ENCODE measurements at places on chromosomes 1 and 21. TPM values are rescaled to one million over a fixed set of nuclear protein-coding genes. Genes with fewer than 3 reads are reported as not detected.
A peak's percentile ranks its signal among the peaks of the same experiment; 100 is the strongest.

GPR161 gene
- 11.3 TPM for total RNA-seq

PLA2G2A gene
- not detected for total RNA-seq

DNA sequence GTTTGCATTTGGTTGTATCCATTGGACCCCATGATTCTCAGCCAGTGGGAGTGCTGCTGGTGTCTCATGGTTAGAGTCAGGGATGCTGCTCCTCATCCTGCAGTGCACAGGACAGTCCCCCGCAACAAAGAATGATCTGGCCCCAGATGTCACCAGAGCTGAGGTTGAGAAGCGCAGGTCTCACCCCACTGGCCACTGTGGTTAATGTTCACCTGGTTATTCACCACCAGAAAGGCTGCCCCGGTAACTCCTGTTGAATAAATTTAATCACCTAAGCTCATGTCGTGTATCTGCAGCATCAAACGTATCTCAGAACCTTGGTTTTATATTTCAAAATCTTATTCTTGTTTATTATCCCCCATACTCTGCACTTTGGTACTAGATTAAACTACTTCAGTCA is 75.8 kb downstream of the ATP5PO start:
- DNase-seq, result no peak

- no peak for DNase-seq
These were observed 468.8 kb downstream of the USP25 start for GRCh38 chr21:16198546-16198945.

- peak; percentile 29 for DNase-seq
These were observed 673 bp downstream of the CD46 start for GRCh38 chr1:207752456-207752998.

- no peak for DNase-seq
These were observed 480.4 kb upstream of the ZRANB2 start for GRCh38 chr1:71561206-71561605.

GRCh38 chr1:85579622-85580021 is 939 bp upstream of the CCN1 start:
- DNase-seq, result peak; percentile 57

TP73 gene
- total RNA-seq, result not detected

- DNase-seq, result no peak
These were observed 98.9 kb upstream of the SLC44A3 start for GRCh38 chr1:94721240-94721639.

DNA sequence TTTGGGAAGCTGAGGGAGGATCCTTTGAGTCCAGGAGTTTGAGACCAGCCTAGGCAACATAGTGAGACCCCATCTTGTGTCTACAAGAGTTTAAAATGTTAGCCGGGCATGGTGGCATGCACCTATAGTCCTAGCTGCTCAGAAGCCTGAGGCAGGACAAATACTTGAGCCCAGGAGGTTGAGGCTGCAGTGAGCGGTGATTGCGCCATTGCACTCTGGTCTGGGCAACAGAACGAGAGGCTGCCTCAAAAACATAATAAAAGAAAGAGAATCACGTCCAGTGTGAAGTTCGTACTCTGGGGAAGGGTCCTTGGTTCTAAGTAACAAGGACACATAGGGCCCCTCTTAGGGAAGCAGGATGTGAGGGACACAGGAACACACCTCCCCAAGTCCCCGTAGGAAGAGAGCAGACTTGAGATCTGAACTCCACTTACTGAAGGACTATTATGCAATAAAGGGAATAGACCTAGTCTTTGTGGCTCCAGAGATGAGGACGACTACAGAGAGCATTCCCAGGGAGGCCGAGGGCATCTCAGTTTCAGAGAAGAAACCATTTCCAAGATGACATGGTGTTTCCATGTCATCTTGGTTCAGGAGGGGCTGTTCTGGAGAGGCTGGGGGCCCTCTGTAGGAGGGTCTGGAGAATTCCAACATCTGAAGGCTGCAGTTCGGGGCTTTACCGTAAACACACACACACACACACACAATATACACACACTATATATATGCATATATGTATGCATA is 10.8 kb upstream of the ENO1 start:
- no peak for DNase-seq

DNA sequence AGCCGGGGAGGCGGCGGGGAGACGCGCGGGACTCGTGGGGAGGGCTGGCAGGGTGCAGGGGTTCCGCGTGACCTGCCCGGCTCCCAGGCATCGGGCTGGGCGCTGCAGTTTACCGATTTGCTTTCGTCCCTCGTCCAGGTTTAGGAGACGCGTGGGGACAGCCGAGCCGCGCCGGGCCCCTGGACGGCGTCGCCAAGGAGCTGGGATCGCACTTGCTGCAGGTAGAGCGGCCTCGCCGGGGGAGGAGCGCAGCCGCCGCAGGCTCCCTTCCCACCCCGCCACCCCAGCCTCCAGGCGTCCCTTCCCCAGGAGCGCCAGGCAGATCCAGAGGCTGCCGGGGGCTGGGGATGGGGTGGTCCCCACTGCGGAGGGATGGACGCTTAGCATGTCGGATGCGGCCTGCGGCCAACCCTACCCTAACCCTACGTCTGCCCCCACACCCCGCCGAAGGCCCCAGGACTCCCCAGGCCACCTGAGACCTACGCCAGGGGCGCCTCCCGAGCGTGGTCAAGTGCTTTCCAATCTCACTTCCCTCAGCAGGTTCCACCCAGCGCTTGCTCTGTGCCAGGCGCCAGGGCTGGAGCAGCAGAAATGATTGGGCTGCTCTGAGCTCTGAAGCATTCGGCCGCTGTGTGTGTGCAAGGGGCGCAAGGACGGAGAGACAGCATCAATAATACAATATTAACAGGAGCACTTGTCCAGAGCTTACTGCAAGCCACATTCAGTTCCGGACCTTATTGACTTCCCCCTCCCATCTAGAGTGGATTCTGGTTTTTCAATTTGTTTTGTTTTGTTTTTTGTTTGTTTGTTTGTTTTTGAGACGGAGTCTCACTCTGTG is 10.3 kb downstream of the SIM2 start:
- no peak for DNase-seq

DNA sequence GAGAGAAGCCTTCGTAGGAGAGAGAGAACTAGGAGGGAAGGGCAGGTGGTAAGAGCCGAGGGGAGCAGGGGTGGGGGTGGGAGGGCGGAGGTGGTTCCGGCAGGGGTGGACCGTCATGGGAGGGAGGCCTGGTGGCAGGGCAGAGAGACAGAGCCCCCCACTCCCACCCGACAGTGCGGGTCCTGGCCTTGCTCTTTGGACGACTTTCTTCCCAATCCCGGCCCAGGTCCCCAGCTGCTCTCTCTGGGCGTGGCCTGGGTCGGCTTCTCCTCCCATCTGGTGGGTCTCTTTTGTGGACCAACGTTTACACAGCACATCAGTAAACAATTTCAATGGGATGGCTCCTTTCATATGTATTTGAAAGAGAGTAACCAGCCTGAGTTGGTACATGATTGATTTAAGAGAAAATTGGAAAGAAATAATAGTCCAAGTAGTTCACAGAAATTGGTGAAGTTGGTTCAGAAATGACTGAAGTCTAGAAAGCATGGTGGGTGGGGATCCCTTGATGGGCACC is 56.9 kb downstream of the LDLRAD2 start:
- DNase-seq, result no peak

DNA sequence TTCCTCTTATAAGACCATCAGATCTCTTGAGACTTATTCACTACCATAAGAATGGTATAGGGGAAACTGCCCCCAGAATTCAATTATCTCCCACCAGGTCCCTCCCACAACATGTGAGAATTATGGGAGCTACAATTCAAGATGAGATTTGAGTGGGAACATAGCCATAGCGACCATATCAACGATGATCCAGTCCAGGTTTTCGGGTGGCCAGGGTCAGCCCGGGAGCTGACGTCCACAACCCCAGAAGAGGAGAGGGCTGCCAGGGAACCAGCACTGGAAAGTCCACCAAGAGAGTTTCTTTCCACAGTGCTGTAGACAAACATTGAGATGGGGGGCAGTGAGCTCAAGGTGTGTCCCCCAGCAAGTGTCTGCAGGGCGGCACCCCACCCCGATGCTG is 88.4 kb downstream of the VWA5B1 start:
- DNase-seq, result no peak

KRTAP21-3 gene
- not detected for total RNA-seq

DNA sequence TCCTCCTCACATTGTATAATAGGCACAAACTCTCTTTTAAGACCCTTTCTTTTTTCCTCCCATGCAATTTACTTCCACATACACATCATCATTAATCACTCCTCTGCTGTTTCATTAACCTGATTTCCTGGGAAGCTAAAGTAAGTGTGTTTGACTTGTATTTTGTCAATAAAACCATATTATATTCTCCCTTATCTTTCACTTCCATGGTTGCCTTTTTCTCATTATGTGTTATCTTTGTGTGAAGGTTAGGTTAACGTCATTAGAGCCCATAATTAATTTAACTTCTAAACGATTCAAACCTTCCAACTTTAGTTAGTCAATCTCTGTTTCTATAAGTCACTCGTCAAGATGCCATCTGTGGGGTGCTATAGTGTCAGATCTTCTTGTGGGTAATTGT is 313.0 kb downstream of the PAPPA2 start:
- no peak for DNase-seq

DNA sequence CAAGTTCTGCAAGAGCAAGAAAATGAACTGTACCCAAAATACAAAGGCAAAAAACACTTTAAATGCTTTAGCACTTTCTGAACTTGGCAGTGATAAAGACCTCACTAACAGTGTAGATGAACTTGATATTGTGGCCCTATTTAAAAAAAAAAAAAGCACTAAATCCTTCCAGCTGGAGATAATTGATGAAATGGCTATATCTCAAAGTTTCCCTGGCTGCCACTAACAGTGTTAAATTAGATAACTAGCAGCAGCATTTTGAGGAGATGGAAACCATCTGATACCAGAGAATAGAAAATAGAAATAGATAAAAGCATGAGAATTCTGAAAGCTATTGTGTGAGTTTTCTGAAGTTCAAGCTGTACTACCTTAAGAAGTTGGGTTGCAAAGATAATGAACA is 317.2 kb downstream of the RWDD3 start:
- no peak for DNase-seq

DNA sequence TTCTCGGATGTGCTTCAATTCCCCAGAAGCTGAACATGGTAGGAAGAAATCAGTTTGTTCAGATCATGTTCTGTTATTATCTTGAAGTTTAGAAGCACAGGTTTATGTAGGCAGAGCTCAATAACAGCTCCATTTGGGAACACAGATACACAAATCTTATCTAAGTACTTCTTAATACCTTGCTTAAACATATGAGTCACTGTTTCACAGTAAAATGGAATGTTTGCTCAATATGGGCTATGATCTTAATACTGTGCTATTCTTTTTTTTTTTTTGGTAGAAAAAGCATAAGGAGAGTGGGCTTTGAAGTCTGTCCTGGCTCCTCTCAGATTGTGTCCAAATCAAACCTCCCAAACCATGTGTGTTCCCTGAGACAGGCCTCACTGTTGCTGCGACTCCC is 13.4 kb downstream of the PROK1 start:
- peak; percentile 94 for DNase-seq

DNA sequence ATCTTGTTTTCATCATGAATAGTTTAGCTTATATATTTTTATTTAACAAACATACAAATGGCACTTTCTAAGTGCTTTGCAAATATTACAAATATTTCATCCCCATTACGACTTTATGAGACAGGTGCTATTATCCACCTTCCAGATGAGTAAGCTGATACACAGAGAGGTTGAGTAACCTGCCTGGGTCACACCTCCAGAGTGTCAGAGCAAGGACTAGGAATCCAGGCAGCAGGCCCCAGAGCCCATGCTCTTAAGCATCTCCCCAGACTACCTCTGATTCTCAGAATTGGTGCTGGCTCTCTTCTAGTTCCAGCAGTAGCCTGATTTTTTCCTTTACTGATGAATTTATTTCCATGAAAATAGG is 40.0 kb downstream of the EPHB2 start:
- no peak for DNase-seq

DNA sequence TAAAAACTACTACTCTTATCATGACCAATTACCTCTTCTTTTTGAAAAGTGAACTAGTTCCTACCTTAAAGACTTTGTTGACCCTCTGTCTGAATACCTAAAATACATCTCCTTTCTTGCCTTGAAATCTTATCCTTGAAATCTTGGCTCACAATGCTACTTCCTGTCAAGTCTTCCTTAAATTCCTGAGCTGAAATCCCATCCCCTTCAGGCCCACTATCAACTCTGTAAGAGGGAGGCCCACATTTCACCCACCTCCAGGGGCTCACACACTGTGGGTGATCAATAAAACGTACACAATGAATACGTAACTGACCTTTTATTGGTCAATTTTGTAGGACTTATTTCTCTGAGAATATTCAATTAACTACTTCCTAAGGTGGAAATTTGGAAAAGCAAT is 88.0 kb downstream of the APP start:
- DNase-seq, result no peak

GRCh38 chr1:107964336-107965109 is 457 bp downstream of the VAV3 start:
- peak; percentile 24 for DNase-seq

ADAM30 gene
- total RNA-seq, result under 0.01 TPM

DNA sequence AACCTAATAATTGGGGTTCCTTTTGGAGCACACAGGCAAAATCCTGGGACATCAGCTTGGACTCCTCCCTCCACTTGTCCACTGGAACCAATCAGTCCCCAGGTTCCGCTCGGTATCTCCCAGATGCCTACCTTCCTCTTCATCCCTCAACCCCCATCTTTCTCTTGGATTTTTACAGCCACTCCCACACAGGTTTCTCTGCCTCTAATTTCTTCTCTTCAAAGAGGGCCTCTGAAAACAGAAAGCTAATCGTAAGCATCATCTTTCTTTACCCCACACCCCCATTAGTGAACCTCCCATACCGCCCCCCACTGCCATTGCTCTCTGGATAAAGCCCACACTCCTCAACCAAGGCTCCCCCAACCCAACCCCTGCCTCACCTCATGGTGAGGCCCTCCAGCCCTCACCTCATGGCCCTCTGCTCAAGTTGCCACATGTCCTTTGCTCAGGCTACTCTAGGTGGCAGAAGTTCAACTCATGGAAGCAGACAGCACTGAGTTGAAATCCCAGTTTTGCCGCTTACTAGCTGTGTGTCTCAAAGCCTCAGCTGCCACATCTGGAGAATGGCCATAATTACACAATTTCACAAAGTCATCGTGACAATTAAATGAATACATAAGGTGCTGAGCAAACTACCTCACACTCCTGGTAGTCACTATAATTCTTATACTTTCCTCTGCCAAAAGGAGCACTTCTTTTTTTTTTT is 18.1 kb upstream of the WASF2 start:
- no peak for DNase-seq

- no peak for DNase-seq
These were observed 32.1 kb downstream of the LYST start for GRCh38 chr1:235834620-235835019.

GRCh38 chr1:41439234-41439633 is 45.2 kb downstream of the EDN2 start:
- no peak for DNase-seq

CCDC185 gene
- total RNA-seq, result not detected

- no peak for DNase-seq
These were observed 62.8 kb upstream of the ARHGEF16 start for GRCh38 chr1:3391711-3392110.

- no peak for DNase-seq
These were observed 22.9 kb downstream of the RGL1 start for GRCh38 chr1:183827801-183828200.
